ENCODE measurements at places on chromosomes 7 and 10. TPM values are rescaled to one million over a fixed set of nuclear protein-coding genes. Genes with fewer than 3 reads are reported as not detected.

The ARL3 gene
- total RNA-seq, result 5.3 TPM

The ZNF804B gene
- not detected for total RNA-seq

The ELAPOR2 gene
- total RNA-seq, result 4.0 TPM

The GDI2 gene
- total RNA-seq, result 730 TPM

The C10orf62 gene
- 0.36 TPM for total RNA-seq

The PSD gene
- total RNA-seq, result 0.72 TPM

The H2BK1 gene
- not detected for total RNA-seq

The FUOM gene
- 5.1 TPM for total RNA-seq

The SLC26A4 gene
- 0.36 TPM for total RNA-seq

The ECHS1 gene
- 56.1 TPM for total RNA-seq

The ZNF467 gene
- not detected for total RNA-seq

The NUTM2A gene
- 0.72 TPM for total RNA-seq

The MRPS24 gene
- 69.0 TPM for total RNA-seq

The WNT16 gene
- total RNA-seq, result 0.29 TPM

The PDE1C gene
- 143 TPM for total RNA-seq

The FAM25G gene
- total RNA-seq, result not detected

The NFKB2 gene
- 20.3 TPM for total RNA-seq

The TMEM130 gene
- 1.1 TPM for total RNA-seq

The TUBB8 gene
- not detected for total RNA-seq

The SDK1 gene
- total RNA-seq, result under 0.01 TPM

The CPA1 gene
- total RNA-seq, result 1.1 TPM

The ADARB2 gene
- total RNA-seq, result not detected

The ACSM6 gene
- total RNA-seq, result not detected

The ADIRF gene
- total RNA-seq, result 18.3 TPM

The ERVW-1 gene
- not detected for total RNA-seq

The HOXA4 gene
- total RNA-seq, result 0.72 TPM

The RAMP3 gene
- not detected for total RNA-seq

The AGAP3 gene
- total RNA-seq, result 39.8 TPM

The FAM237B gene
- not detected for total RNA-seq

The NKX6-2 gene
- not detected for total RNA-seq

The PTN gene
- 33.3 TPM for total RNA-seq

The MRPL32 gene
- total RNA-seq, result 35.5 TPM

The TLX1 gene
- not detected for total RNA-seq

The SFTPA1 gene
- not detected for total RNA-seq

The POLR2J2 gene
- 8.3 TPM for total RNA-seq
